ENCODE measurements at places on chromosomes 5 and 9.

DNA sequence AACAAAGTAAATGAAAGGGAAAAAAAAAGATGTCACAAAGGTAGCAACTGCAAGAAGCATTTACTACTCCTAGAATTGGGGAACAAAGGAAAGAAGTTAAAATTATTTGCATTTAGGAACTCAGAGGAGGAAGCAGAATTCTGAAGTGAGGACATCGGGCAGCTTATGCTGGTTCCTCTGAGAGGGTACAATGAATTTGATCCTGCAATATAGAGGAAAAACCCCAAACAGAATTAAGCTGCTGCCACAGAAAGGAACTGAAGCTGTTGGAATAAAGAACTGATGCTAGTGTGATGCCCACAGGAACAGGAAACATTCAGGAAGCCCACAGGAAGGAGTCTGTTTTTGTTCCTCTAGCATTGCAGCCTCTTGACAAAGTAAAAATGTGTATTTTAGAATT lies 22.3 kb upstream of the TBCA start:
- no peak for DNase-seq

DNA sequence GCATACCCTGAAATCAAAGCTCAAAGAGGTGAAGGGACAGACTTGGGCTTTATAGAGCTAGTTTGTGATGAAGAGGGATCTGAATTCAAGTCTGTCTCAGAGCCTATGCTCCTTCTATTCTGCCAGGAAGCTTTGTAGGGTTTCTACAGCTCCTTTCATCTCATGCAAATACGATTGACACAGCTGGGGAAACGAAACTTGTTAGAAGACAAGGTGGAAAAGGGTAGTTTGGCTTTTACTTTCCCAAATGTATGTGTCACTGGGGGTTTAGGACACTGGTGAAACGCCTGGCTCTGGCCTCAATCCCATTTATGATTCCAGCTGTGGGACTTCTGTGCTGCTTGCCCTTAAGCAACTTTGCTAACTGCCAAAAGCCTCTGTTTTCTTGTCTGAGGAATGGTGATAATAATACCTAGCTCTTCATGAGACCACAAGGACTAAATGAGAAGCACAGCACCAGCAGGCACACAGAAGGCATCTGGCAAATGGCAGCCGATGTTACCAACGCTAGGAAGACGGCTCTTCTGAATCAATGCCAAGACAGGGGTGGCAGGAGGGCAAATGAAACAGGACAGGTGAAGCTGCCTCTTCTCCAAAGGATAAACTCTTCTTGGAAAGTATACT lies 70.3 kb upstream of the EQTN start:
- DNase-seq: no peak

GRCh38 chr9:73143711-73144328 lies 7.8 kb upstream of the ANXA1 start:
- DNase-seq: peak; percentile 73

GRCh38 chr5:99191206-99191745 lies 262.5 kb upstream of the CHD1 start:
- no peak for DNase-seq

- no peak for DNase-seq
Observed at GRCh38 chr9:128253140-128253990, 22.4 kb downstream of the GOLGA2 start.

DNA sequence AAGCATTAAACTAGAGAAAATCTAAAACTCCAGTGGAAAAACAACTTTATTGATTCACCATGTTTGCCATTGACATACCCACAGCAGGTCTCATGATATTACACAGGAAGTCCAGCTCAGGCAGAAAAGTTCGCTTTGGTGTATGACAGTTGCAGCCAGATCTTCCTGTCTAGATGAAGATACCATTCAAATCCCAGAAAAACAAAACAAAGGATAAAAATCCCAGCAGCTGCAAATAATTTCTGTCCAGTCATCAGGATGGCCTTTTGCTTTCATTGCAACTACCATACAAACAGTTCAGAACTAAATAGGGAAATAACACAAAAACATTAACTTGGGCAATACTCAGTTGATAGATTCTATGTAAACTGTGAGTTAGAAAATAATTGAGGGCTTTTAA lies 136.0 kb upstream of the NREP start:
- no peak for DNase-seq

- peak; percentile 5 for DNase-seq
Observed at GRCh38 chr5:96247097-96247701, 185.8 kb downstream of the PCSK1 start.

DNA sequence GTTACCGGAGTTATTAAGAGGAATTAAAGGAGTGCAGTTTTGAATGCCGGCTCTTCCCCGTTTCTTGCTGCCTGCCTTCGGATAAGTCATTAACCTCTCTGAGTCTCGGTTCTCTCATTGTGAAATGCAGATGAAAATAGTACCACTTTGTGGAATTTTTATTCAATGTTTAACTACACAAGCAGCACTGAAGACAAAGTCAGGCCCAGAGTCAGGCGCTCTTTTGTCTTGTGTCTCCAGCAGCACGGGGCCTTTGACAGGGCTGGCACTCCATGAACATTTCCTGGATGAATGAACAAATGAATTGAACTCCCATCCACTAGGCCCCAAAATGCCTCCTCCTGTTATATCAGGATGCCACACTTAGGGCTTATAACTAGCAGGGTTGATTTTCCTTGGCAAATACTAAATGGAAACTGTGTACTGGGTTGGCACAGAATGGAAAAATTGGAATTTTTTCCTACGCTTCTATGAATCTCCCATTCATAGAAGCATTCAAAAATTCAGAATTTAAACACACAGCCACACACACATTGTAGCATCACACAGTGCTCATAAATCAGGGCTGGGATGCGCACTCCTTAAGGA lies 332.8 kb downstream of the MLLT3 start:
- no peak for DNase-seq

DNA sequence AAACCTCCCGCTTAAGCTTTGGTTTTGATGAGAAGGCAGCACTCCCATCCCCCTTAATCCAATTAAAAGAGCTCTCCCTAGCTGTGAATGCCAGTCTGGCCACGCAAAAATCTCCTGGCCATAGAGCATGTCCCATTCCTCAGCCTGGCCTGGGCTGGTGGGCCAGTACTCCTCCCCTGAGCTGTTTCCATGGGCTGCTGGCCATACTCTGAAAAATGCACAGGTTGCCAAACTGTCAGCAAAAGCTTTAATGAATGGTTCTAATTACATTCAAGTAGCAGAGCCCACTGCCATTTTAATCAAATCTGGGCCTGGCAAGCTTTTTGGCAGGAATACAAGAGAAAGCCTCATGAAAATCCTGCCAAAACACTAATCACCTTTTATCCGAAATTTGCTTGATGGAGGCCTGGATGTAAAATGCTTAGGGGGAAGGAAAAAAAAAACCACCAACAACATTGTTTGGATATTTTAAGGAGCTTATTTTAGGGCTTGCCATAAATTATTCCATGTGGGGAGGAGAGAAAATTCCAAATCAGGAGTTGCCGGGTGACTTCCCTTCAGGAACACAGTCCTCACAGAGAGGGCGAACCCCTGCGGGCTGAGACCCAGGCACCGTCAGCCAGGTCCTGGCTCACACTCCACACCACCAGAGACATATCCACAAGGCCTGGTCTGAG lies 243.3 kb downstream of the SEC61B start:
- no peak for DNase-seq

- DNase-seq: no peak
Observed at GRCh38 chr9:119026120-119026519, 343.1 kb downstream of the BRINP1 start.

All from fibroblast of the conjunctiva (primary cell).